ENCODE measurements at places on chromosomes 12 and 14.

GRCh38 chr12:73731658-73732057 lies 806.0 kb upstream of the ATXN7L3B start:
- DNase-seq = no peak
- H3K27me3 ChIP-seq = no peaks in the 10 kb centered on the region
- H3K4me1 ChIP-seq = no peaks in the 10 kb centered on the region
- no peak overlapping the region for H3K4me3 ChIP-seq

- no peaks in the 10 kb centered on the region for H3K27me3 ChIP-seq
- H3K4me3 ChIP-seq = no peak overlapping the region
- DNase-seq = no peak
- H3K4me1 ChIP-seq = no peaks in the 10 kb centered on the region
- H3K27ac ChIP-seq = no peak overlapping the region
Measured at GRCh38 chr14:26067341-26067740, 530.5 kb downstream of the NOVA1 start.

- no peak overlapping the region for H3K27ac ChIP-seq
- H3K4me1 ChIP-seq = peaks cover 68% of the 10 kb centered on the region
- DNase-seq = peak; percentile 21
- peak overlapping the region; percentile 58 for H3K4me3 ChIP-seq
- H3K27me3 ChIP-seq = no peaks in the 10 kb centered on the region
- H3K36me3 ChIP-seq = peaks cover 49% of the 10 kb centered on the region
Measured at GRCh38 chr12:53381731-53382630, 2.0 kb downstream of the SP1 start.

DNA sequence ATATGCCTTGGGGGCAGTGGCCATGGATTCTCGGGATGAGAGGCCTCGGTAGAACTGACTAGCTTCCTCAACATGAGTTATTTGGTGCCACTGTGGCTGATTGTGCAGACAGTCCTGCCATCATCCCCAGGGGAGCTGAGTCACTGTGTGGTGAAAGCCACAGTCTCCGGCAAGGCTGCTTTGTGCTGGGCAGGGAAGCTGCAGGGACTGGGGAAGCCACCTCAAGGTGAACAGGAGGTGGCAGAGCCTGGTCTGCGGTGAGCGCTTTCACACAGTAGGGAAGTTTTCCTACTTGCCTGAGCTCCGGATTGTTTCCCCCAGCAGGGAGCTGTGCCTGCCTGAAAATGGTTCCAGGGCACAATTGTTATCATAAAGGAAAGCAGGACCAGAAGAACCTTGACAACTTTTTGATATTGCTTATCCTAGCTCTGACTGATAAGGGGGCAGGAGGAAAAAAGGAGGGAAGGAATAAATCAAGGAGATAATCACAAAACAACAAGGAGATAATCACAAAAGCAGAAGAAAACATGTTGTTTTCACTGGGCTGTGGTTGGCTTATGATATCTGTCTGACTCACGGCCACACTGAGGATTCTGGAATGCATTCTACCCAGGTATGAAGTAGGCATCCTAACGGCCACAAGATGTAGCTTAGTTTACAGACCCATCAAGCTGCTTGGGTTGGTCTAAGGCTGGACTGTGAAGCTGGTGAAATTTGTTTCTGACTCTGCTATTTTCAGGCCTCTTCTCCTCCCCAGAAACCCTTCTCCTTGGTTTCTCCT lies 32.2 kb upstream of the GNG2 start:
- DNase-seq = peak; percentile 93
- peaks cover 35% of the 10 kb centered on the region for H3K4me1 ChIP-seq
- H3K36me3 ChIP-seq = no peaks in the 10 kb centered on the region

GRCh38 chr14:50045039-50045711 lies 71.2 kb downstream of the VCPKMT start:
- no peaks in the 10 kb centered on the region for H3K27me3 ChIP-seq
- H3K4me1 ChIP-seq = peaks cover 35% of the 10 kb centered on the region
- H3K36me3 ChIP-seq = no peaks in the 10 kb centered on the region

GRCh38 chr14:99479906-99480869 lies at the start of gene SETD3:
Gene SETD3 (minus strand): TSS chr14:99480859. CDS start chr14:99465805, 15,054 bp downstream.
- peak within 1 kb of the TSS; percentile 86 for H3K4me3 ChIP-seq
- peak within 1 kb of the TSS; percentile 77 for H3K27ac ChIP-seq

GRCh38 chr12:16385782-16386646 lies 38.6 kb downstream of the MGST1 start:
- H3K27me3 ChIP-seq = peaks cover 6% of the 10 kb centered on the region
- no peaks in the 10 kb centered on the region for H3K4me1 ChIP-seq
- no peaks in the 10 kb centered on the region for H3K36me3 ChIP-seq
- no peak overlapping the region for H3K27ac ChIP-seq
- no peak for DNase-seq

DNA sequence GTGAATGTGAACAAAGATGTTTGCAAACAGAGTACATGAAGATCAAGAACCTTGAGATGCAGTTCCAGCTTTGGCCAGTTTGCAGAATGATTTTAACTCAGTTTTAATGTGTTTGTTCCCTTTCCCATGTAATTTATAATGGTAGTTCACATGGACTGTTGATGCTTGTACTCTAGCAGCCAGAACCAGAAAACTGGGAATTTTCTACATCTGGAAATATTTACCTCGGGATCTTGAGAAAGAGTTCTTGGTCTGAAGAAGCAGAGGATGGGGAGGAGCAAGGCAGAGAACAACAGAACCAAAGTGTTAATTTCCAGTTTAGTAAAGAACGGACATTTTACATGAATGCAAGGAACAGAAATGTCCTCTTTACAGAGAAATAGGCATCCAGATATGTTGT lies 37.0 kb upstream of the PMCH start:
- H3K27me3 ChIP-seq = no peaks in the 10 kb centered on the region
- H3K4me1 ChIP-seq = no peaks in the 10 kb centered on the region
- H3K36me3 ChIP-seq = no peaks in the 10 kb centered on the region
- no peak overlapping the region for H3K27ac ChIP-seq

GRCh38 chr12:111363578-111363977 lies 5.3 kb downstream of the PHETA1 start:
- no peak for DNase-seq
- H3K27me3 ChIP-seq = no peaks in the 10 kb centered on the region
- H3K27ac ChIP-seq = no peak overlapping the region
- no peaks in the 10 kb centered on the region for H3K36me3 ChIP-seq
- peaks cover 16% of the 10 kb centered on the region for H3K4me1 ChIP-seq

GRCh38 chr14:75186953-75187352 lies 10.5 kb upstream of the TMED10 start:
- peaks cover 3% of the 10 kb centered on the region for H3K27me3 ChIP-seq
- no peak overlapping the region for H3K4me3 ChIP-seq
- no peak for DNase-seq
- no peaks in the 10 kb centered on the region for H3K36me3 ChIP-seq

- no peak overlapping the region for H3K27ac ChIP-seq
- no peaks in the 10 kb centered on the region for H3K36me3 ChIP-seq
- no peak overlapping the region for H3K4me3 ChIP-seq
- no peaks in the 10 kb centered on the region for H3K4me1 ChIP-seq
- peaks cover 3% of the 10 kb centered on the region for H3K27me3 ChIP-seq
Measured at GRCh38 chr12:65962036-65962430, 137.8 kb downstream of the HMGA2 start.

DNA sequence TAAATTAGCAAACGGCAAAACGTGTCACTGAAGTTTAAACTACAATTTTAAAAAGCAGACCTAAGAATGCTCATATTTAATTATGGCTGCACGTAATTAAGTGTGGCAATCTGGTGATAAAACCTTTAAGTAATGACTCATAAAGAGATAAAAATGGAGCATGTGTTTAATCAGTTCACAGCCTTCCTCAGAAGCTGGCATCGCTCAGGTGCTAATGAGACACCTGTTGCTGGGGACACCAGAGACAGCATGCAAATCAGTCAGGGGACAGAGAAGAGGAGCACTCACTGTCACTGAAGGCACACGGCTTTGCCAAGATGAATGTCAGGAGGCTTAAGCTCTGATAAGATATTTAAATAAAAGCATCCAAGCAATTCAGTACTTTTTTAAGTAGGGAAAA lies 840.3 kb downstream of the GALC start:
- H3K4me3 ChIP-seq = no peak overlapping the region
- H3K36me3 ChIP-seq = no peaks in the 10 kb centered on the region
- H3K4me1 ChIP-seq = no peaks in the 10 kb centered on the region
- H3K27me3 ChIP-seq = no peaks in the 10 kb centered on the region
- DNase-seq = no peak

GRCh38 chr12:118319627-118320026 lies 53.1 kb downstream of the TAOK3 start:
- H3K4me3 ChIP-seq = no peak overlapping the region
- H3K36me3 ChIP-seq = no peaks in the 10 kb centered on the region
- no peaks in the 10 kb centered on the region for H3K4me1 ChIP-seq
- no peak for DNase-seq
- H3K27me3 ChIP-seq = no peaks in the 10 kb centered on the region
- H3K27ac ChIP-seq = no peak overlapping the region

- H3K36me3 ChIP-seq = no peaks in the 10 kb centered on the region
- no peak overlapping the region for H3K4me3 ChIP-seq
- no peak for DNase-seq
- no peaks in the 10 kb centered on the region for H3K4me1 ChIP-seq
- H3K27me3 ChIP-seq = no peaks in the 10 kb centered on the region
- H3K27ac ChIP-seq = no peak overlapping the region
Measured at GRCh38 chr12:34105392-34105933, 83.2 kb downstream of the ALG10 start.

DNA sequence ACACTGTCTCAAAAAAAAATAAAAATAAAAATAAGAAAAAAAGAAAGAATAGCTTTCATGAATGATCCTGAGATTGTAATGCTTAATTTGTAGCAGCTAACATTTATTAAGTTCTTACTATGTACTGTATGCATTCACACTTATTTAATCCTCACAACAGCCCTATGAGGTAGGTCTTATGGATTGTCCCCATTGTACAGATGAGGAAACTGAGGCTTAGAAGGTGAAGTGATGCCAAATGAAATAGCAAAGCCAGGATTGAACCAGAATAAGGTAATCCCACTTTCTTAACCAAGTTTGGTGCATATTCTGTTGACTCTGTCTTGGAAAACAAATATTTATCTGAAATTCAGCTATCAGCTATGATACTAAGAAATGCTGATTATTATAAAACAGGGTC lies 2.1 kb downstream of the USP30 start:
- H3K4me3 ChIP-seq = no peak overlapping the region
- no peak overlapping the region for H3K27ac ChIP-seq
- DNase-seq = no peak
- no peaks in the 10 kb centered on the region for H3K27me3 ChIP-seq
- peaks cover 23% of the 10 kb centered on the region for H3K4me1 ChIP-seq

GRCh38 chr12:24427776-24428175 lies 478.3 kb upstream of the SOX5 start:
- H3K27me3 ChIP-seq = no peaks in the 10 kb centered on the region
- H3K4me1 ChIP-seq = peaks cover 60% of the 10 kb centered on the region
- no peaks in the 10 kb centered on the region for H3K36me3 ChIP-seq
- no peak overlapping the region for H3K4me3 ChIP-seq
- peak overlapping the region; percentile 95 for H3K27ac ChIP-seq
- no peak for DNase-seq

DNA sequence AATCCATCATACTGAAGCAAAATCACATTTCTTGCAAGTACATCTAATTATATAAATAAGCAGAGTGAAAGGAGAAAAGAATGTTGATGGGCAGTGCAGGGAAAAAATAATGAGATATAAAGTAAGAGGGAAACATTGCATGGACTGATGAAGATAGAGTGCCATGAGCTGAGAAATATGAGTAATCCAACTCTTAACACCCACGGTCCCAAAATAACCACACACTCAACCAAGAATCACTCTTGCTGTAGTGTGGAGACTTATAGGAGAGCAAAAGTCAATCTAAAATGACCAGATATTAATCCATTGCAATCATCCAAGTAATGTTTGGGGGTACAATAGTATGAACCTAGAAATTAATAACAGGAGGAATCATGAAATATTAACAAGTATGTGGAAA lies 40.2 kb downstream of the MYF5 start:
- H3K27ac ChIP-seq = no peak overlapping the region
- H3K36me3 ChIP-seq = no peaks in the 10 kb centered on the region
- no peaks in the 10 kb centered on the region for H3K27me3 ChIP-seq
- no peaks in the 10 kb centered on the region for H3K4me1 ChIP-seq

- peaks cover 8% of the 10 kb centered on the region for H3K27me3 ChIP-seq
- H3K4me1 ChIP-seq = peaks cover 18% of the 10 kb centered on the region
- no peaks in the 10 kb centered on the region for H3K36me3 ChIP-seq
- no peak within 1 kb of the TSS for H3K27ac ChIP-seq
- DNase-seq = no peak
- no peak within 1 kb of the TSS for H3K4me3 ChIP-seq
Measured at GRCh38 chr12:53049571-53050318, at the start of gene TNS2. Gene TNS2 (plus strand): TSS chr12:53050065. CDS start chr12:53050186, 121 bp downstream.

DNA sequence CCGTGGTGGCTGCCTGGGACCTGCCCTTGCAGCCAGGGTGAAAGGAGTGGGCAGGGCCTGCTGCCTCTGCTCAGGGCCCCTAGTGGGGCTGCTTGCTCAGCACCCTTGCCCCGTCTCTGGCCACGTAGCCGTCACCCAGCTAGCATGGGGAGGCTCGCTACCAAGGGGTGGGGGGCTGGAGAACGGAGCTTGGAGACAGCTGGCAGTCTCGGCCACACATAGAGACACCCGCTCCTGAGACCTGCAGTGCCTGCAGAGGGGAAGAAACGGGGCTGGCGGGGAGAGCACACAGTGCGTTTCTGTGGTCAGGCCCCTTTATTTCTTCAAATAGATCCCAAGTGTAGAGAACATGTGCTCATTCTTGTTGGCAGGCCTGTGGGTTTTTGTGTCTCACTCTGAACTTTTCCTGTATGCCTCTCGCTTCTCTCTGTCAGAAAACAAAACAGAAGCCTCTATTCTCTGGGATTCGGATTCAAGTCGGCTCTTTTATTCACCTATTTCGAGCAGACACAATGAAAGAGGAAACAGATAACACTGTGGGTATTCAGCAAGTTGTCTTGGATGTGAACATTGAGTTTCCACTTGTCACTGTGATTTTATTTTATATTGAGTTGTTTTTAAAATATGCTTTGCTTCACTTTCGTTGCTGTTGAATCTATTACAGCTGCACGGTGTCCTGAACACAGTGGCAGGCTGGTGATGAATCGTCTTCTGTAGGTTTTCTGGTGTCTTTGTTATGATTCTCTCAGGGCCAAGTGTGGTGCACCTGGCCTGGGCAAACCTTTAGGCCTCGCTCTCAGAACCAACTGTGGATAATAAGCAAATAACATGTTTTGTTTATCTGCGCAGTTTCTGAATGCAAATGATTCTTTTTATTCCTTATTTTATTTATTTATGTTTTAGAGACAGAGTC lies 26.5 kb downstream of the PACS2 start:
- peak; percentile 27 for DNase-seq
- H3K4me1 ChIP-seq = no peaks in the 10 kb centered on the region
- no peak overlapping the region for H3K4me3 ChIP-seq
- H3K27ac ChIP-seq = no peak overlapping the region

DNA sequence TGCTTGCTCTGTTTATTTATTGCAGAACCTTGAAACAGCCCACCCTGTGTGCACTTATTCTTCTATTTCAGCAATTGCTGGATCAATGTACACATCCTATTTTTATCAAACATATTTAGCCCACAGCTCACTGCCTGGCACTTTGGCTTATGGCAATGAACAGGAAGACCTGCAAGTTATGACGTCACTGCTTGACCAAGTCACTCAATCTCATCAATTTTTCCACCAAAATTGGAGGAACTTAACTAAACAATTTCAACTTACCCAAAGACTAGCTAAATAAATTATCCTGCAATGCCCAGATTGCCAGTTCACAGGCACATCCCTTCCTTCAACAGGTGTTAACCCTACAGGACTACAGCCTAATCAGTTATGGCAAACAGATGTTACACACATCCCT lies 89.3 kb downstream of the FSCB start:
- no peak overlapping the region for H3K4me3 ChIP-seq
- H3K27ac ChIP-seq = no peak overlapping the region
- H3K27me3 ChIP-seq = no peaks in the 10 kb centered on the region
- H3K4me1 ChIP-seq = no peaks in the 10 kb centered on the region

GRCh38 chr12:110992909-110993308 lies 72.5 kb upstream of the MYL2 start:
- no peak overlapping the region for H3K4me3 ChIP-seq
- no peaks in the 10 kb centered on the region for H3K4me1 ChIP-seq
- no peak overlapping the region for H3K27ac ChIP-seq
- no peak for DNase-seq
